GM10248 (cell line): ENCODE measurements at places on chromosomes 6 and 20.

DNA sequence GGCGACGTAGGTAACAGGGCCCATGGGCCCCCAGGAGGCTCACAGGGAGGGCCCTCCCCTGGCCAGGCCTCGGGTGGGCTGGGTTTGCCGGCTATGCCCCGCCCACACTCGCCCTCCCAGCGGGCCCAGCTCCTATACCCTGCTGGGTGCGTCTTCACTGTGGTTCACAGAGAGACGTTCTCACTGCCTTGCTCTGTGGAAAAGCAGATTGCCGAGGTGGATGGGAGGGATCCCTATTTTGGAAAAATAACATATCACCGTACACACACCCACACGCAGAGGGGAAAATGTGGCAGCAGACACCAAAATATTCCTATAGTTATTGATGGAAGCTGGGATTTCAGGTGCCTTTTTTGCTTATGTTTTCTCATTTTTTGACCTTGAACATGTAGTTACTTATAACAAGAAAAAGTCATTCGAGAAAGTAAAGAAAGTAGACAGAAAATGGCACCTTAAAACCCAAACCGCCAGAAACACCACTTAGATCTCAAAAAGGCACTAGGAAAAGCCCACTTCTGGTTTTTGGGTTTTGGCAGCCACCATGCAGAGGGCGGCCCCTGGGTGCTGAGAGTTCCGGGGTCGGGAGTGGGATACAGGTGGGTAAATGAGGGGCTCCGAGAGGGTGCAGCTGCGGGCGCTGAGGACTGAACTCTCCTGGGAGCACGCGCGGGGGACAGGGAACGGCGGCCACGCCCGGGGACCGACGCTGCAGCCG lies 49.4 kb downstream of the TMEM242 start:
- peak; percentile 80 for DNase-seq

GRCh38 chr6:90271831-90272230 lies 24.8 kb downstream of the BACH2 start:
- DNase-seq: no peak

DNA sequence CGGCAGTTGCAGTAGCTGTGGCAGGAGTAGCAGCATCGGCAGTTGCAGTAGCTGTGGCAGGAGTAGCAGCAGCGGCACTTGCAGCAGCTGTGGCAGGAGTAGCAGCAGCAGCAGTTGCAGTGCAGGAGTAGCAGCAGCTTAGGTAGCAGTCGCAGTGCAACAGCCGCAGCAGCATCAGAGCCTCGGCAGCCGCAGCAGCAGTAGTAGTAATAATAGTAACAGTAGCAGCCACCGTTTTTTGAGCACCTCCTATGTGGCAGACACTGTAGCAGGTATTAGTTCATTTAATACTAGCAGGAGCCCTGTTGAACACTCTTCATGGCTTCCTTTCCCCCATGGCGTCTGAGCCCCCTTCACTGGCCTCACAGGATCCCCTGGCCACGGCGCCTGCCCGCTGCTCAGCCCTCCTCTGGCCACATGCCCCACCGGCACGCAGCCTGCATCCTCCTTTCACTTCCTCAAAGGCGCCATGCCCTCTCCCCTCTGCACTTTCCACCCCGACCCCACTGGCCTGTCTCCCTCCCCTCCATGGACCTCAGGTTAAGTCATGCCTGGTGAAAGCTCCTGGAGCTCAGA lies 19.1 kb upstream of the IRF4 start:
- DNase-seq: no peak

GRCh38 chr6:168034537-168034936 lies 37.1 kb downstream of the KIF25 start:
- no peak for DNase-seq

DNA sequence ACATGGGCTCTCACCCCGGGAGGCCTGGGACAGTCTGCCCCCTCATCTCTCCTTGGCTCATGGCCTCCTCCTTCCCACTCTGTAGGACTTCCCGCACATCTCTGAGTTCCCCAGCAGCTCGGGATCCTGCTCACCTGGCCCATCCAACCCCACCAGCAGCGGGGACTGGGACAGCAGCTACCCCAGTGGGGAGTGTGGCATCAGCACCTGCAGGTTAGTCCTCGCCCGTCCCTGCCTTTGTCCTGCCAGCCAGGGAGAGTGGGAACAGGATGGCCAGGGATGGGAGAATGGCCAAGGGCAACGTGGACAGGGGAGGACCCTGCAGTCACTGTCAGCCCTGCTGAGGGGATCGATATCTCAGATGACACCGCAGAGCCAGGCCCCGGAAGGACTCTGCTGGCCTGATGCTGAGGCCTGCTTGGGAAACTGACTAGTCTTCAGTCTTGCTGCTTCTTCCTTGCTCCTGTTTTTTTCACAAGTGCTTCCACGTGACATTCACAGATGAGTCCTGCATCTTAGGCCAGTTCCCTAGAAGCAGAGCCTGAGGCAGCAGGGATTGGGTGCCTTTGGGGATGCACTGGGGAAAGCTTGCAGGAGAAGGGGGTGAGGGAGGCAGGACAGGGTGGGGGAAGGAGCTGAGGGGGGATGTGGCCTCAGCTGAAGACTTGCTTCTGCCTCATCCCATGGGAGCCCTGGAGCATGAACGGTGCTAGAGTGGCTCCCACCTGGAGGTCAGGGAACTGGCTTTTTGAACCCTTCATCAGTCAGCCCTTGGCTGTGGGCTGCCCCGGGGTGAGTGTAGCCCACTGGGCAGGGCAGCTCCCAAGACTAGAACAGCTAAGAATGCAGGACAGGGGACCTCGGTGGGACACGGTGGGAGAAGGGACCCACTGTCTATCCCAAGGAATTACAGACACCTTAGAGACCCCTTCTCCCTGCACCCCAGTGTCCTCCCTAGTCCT lies 120.1 kb downstream of the JPH2 start:
- DNase-seq: peak; percentile 14

DNA sequence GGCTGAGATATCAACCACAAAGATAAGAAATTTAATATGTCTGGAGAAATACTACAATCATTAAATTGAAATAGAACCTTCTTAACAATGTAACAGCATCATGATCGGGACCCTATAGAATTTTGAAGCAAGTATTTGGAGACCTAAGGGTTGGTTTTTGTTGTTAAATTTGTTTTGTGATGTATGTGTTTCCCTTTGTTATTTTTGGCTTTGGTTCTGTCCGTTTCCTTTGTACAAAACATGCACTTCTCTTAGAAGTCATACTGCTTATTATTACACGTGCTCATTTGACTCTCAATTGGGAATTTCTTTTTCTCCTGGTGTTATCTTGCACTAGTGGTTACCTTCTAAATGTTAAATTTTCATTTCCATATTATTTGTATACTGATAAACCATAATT lies 4.0 kb upstream of the PLN start:
- DNase-seq: no peak

DNA sequence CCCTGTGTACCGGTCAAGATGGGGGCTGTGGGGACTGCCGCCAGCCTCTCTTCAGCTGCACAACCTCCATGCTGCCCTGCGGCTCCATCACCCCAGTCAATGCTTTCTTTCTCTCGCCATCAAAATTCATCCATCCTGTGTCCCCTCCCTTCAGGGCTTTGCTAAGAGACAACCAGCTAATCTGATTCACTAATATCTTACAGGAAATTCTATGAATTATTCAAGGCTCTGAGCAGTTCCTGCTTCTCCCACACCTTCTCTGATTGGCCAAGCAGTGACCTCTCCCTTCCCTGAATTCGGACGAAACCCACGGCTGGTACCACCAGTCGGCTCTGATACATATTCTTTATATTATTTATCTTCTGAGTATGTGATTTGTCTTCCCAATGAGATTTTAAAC lies 13.8 kb downstream of the ITPR3 start:
- DNase-seq: no peak

GRCh38 chr20:58723628-58723984 lies 31.0 kb downstream of the NPEPL1 start:
- DNase-seq: no peak

- no peak for DNase-seq
Observed at GRCh38 chr6:167275436-167275835, 15.7 kb upstream of the UNC93A start.

GRCh38 chr6:154169193-154169847 lies 130.3 kb downstream of the OPRM1 start:
- no peak for DNase-seq

DNA sequence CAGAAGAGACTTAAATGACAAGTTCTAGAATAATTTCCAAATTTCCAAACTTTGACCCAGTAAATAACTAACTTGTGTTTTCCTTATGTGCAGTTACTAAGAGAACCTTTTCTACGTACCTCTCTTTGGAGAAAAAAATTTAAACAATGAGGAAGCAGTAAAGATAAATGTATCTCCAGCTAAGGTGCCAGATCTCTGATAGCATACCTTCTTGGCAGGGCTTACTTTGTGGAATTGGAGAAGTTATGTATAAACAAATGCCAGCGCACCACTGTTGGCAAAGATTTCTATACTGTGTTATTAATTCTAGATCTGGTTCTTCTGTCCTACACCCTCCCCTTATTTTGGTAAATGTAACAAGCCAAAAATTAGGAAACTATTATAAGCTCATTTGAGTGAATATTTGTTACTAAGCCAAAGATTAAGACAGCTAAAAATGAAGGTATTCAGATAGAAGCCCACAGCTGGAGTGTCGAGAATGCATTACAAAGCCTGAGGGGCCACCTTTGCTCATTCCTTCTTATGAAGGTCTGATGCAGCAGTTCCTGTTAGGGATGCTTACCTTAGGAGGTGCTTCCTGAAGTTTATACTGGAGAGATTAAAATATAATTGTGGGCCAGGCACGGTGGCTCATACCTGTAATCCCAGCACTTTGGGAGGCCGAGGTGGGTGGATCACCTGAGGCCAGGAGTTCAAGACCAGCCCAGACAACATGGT lies 373.1 kb upstream of the SOX4 start:
- DNase-seq: no peak

DNA sequence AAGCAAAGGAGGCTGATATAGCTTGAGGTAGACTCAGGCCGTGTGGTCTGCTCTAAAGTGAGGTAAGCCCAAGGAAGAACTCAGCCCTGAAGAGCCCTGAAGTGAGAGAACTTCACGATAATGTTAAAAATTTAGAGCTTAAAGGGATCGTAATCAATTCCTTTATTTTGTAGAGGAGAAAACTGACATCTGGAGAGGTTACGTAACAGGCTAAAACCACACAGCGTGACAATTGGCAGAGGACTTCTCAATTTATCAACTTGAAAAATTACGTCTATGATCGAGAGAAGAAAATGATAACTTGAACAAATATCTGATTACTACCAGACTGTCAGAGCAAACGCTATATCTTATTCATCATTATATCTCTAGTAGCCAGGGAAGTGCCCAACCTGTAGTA lies 121.8 kb upstream of the FOXO3 start:
- no peak for DNase-seq

- DNase-seq: no peak
Observed at GRCh38 chr6:138914701-138915100, 73.4 kb downstream of the REPS1 start.

GRCh38 chr6:16698997-16699868 lies 62.0 kb downstream of the ATXN1 start:
- no peak for DNase-seq
